PC-9 (cell line): ENCODE measurements at places on chromosomes 6 and 20.

GRCh38 chr6:45001663-45002062 lies 326.5 kb upstream of the RUNX2 start:
- no peak for DNase-seq

DNA sequence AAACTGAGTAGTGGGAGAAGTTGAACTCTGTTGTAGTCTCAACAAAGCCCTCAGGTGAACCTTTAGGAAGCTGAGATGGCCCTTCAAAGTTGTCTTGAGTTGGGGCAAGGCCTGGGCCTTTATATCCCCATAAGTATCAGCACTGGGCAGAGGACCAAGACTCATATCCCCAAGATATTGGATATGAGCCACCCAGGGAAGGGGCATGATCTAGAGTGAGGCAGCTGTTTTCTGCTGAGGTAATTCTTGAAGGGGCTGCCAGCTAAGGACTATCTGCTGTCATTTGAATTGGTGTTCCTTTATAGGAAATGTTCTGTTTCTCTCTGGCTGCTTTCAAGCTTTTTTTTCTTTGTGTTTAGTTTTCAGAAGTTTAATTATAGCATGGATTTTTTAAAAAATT lies 140.7 kb upstream of the FLRT3 start:
- DNase-seq, result no peak

DNA sequence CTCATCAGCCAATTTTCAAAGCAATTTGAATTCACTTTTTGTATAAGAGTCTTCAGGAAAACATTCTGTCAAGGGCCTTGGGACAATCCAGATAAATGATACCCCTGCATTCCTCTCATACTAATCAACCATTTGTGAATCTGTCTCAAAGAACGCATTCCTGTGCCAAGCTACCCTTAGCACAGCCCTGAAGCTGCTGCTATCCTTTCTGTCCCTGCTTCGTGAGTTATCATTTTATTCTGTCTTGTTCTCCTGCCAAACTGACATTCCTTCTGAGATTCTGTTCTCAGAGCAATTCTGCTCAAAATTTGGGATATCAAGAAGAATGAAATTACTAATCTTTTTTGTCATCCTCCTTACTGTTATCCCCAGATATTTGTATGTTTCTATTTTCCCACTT lies 213.9 kb upstream of the STXBP5 start:
- no peak for DNase-seq

- DNase-seq, result no peak
These were observed 117.0 kb downstream of the ME1 start for GRCh38 chr6:83313882-83314281.

GRCh38 chr20:35290186-35290886 lies 1.9 kb downstream of the FAM83C start:
- no peak for DNase-seq

DNA sequence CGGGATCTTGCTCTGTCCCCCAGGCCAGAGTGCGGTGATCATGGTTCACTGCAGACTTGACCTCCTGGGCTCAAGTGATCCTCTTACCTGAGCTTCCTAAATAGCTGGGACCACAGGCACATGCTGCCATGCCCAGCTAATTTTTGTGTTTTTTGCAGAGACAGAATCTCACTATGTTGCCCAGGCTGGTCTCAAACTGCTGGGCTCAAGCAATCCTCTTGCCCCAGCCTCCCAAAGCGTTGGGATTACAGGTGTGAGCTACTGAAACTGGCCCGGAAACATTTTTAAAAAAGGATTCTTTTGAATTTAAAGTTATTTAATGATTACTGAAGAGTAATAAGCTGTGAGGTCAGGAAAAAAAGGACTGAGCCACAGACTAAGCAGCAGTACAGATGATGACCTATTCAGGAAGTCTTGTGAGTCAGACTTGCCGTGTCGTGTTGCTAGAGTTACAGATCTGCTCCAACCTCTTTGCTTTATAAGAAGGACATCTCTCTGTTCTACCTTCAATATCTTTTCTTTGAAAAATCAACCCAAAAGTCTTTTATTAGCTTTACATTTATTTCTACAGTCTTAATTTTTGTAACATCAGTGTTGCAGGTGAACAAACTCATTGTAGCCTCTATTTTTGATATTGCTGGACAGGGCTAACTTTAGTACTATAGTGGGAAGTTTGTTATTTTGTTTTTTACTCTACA lies 108.7 kb downstream of the NCOA3 start:
- DNase-seq, result peak; percentile 35

- DNase-seq, result no peak
These were observed 438.9 kb upstream of the EPHA7 start for GRCh38 chr6:93858213-93858612.

- no peak for DNase-seq
These were observed 14.1 kb downstream of the OSBPL2 start for GRCh38 chr20:62252342-62252966.

GRCh38 chr20:62814709-62815065 lies 2.2 kb upstream of the COL9A3 start:
- no peak for DNase-seq
